Activated CD8-positive, alpha-beta memory T cell treated with anti-CD3 and anti-CD28 coated beads for 4 hours (primary cell): ENCODE measurements at places on chromosomes 2 and 18.

DNA sequence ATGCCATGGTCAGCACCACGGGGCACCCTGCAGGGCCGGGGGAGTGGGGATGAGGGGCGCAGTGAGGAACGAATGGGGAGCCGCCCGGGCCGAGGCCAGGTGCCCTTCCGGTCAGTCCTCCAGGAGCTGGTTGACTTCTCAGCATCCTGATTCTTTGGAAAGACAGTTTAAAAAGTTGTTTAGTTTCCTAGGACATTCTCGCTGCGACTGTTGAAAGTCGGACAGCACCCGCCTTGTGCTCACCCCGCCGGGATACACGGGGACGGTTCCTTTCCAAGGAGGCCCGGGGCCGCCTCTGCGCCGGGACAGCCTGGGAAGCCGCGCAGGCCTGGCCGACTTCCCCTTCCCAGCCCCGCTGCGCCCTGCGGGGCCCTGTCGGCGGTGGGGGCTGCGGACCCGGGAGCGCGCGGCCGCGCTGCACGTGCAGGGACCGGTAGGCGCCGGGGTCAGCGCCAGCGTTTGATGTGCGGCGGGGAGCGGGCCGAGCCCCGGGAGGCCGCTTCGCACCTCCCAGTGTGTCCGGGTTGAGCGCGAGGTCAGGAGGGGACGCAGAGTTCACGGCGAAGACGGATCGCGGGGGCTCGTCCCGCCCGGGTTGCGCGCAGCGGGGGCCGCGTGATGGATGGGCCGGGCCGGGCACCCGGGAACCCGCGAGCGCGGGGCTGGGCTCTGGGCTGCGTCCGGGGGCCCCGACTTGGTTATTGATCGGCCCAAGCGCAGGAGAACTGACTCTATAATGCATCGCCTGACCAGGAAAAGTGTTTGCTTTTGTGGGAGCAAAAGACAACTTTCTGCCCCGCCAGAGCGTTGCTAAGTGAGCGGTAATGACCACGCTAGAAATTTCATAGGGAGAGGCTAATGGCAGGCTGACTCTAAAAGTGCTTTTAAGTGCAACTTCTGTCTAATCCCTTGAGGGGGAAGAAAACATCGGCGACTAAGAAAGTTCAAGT is 28.0 kb upstream of the SMIM21 start:
- no peak for DNase-seq

DNA sequence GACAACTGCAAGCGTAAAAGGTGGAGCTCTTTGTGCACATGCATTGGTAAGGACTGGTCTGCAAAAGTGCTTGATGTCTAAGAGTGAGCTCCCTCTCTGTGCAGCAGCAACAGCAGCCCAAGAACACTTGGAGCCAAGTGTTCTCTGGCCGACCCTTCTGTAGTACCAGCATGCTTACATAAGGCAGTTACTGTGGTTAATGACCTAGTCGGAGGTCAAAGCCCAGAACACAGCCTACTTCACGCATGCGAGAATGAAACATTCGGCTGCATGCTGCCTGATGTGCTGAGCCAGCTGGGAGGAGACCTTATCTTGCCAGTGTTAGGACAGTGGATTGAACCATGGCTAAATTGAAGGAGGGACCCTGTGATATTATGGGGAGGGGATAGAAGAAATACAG is 21.3 kb downstream of the NCAPH start:
- no peak for DNase-seq

GRCh38 chr18:48475635-48476549 is 62.9 kb upstream of the CTIF start:
- no peak for DNase-seq

- DNase-seq, result no peak
Observed at GRCh38 chr2:222303045-222303827, 4.4 kb upstream of the PAX3 start.

DNA sequence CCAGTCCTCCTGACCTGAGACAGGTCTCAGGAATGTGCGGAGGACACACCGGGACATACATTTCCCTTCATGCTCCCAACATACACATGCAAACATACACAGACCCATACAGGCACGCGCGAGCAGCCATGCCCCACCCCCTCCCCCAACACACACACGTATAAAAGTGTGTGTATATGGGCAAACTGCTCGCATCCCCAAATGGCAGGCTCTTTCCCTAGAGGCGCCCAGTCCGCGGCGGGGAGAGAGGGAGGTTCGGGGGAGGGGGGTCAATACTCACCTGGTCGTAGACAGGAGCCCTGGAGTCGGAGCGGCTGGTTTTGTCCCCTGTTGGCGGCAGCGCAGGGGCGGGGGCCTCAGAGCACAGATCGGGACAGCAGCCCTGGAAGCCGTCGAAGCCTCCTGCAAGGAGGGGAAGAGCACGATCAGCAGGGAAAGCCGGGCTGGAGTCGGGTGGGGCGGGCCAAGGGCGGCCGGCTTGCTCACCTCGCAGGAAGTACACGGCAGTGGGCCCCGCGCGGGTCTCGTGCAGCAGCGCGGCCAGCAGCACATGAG is 682 bp downstream of the DUSP2 start:
- DNase-seq, result no peak

DNA sequence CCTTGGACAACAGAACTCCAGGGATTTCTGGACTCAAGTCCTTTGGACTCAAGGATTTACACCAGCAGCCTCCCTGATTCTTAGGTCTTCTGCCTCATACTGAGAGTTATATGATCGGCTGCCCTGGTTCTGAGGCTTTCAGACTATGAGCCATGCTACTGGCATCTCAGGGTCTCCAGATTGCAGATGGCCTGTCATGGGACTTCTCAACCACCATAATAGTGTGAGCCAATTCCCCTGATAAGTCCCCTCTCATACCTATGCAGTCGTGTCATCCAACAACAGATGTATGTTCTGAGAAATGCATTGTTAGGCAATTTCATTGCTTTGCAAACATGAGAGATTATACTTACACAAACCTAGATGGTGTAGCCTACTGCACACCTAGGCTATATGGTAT is 61.4 kb upstream of the MSTN start:
- DNase-seq, result no peak
